ENCODE measurements at places on chromosomes 3 and 15.

DNA sequence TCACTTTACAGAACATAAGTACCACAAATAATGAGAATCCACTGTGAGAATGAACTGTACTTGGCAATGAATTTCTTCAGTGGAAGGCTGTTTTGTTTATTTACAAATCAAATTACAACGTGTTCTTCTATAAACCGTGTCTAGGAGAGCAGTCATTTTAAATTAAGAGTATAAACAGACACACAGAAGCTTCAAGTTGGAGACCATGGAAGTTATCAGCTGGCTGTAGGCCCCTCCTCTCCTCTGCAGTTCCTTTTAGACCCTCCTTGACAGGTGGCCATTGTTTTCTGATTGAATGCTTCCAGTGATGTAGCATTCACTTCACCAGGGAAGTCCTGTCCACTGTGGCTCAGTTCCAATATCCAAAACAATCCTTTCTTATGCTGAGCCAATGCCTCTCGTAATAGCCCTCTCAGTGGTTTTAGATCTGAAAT is 7.3 kb upstream of the MAPK6 start:
- DNase-seq, result no peak

- no peak for DNase-seq
Measured at GRCh38 chr3:46269556-46269955, 27.3 kb downstream of the CCR3 start.

DNA sequence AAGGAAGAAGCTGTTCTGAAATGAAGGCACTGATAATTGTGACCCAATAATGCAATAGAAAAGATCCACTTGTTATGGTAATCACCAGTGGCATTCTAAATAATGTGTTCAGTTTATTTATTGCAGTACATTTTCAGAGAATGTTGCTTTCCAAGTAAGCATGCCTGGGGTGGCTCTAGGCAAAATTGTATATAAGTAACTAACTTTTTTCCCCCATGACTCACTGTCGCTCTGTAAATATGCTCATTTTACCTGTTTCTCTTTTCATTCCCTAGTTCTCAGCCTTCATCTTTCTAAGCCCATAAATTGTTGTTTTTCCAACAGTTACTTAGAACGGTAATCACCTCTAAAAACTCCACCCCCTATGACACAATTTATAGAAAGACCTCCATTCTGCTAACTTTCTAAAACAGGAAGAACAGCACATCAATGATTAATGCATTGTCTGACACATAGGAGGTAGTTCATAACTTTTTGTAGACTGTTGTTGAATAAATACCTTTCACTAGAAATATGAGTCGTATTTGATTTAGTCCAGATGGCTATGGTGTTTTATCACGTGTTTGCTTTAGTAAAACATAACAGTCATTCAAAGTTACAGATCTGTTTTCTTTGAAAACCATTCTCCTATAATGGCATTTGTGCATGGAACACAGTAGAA is 143.1 kb downstream of the LSAMP start:
- DNase-seq, result no peak

DNA sequence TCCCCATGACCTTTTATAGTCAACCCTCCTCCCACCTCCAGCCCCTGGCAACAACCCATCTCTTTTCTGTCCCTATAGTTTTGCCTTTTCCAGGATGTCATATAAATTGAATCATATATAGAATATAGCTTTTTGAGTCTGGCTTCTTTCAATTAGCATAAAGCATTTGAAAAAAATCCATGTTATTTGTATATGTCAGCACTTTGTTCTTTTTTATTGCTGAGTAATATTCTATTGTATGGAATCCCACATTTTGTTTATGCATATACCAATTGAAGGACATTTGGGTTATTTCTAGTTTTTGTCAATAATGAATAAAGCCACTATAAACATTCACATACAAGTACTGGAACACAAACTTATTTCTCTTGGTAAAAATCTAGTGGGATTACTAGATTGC is 58.0 kb upstream of the SSR3 start:
- DNase-seq, result no peak
